Hepatocyte (in vitro differentiated cells): ENCODE measurements at places on chromosomes 4 and X.

DNA sequence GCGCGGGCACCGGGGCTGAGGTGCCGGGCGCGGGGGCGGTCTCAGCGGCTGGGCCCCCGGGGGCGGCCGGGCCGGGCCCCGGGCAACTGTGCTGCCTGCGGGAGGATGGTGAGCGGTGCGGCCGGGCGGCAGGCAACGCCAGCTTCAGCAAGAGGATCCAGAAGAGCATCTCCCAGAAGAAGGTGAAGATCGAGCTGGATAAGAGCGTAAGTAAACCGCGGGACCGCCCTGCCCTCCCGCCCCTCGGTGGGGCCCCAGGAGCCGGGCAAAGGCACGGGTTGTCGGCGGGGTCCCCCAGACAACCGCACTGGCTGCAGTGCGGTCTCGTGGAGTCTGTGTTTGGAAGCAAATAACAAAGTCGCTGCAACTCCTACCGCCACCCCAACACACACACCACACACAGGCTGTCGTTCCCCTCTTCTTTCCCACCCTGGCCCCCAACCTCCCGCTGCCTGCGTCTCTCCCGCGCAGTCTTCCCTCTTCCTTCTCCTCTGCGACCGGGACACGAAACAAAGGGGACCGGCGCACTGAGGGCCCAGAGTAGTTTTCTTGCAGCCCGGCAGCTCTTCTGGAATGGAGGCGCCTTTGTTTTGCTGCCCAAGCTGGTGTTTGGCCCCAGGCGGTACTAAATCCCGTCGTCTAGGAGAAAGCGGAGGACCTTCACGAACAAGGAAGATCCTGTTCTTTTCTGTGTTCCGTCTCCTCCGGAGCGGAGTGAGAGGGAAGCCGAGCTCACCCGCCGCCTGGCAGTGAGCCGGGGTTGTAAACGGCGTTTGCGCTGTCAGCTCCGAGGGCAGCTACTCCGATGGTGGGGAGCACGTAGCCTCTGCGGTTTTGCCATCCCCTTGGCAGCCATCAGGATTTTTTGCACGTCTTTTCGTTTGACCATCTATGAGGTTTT lies 788 bp downstream of the SAP30 start:
- peak; percentile 78 for DNase-seq

- no peak for DNase-seq
These were observed 135.2 kb upstream of the HPGD start for GRCh38 chr4:174657472-174657871.

- no peak for DNase-seq
These were observed 200.4 kb downstream of the ARHGAP24 start for GRCh38 chr4:85675076-85676049.

- no peak for DNase-seq
These were observed 27.4 kb downstream of the TMPRSS11B start for GRCh38 chr4:68218044-68218443.

GRCh38 chr4:166144607-166145006 lies 271.6 kb downstream of the TLL1 start:
- DNase-seq = no peak

GRCh38 chr4:108473163-108473720 lies 147.1 kb upstream of the RPL34 start:
- no peak for DNase-seq
